Activated T-cell treated with anti-CD3 and anti-CD28 coated beads, Interleukin-2, amount 50 U/mL, for 48 hours (primary cell): ENCODE measurements at places on chromosomes 6 and 20.

DNA sequence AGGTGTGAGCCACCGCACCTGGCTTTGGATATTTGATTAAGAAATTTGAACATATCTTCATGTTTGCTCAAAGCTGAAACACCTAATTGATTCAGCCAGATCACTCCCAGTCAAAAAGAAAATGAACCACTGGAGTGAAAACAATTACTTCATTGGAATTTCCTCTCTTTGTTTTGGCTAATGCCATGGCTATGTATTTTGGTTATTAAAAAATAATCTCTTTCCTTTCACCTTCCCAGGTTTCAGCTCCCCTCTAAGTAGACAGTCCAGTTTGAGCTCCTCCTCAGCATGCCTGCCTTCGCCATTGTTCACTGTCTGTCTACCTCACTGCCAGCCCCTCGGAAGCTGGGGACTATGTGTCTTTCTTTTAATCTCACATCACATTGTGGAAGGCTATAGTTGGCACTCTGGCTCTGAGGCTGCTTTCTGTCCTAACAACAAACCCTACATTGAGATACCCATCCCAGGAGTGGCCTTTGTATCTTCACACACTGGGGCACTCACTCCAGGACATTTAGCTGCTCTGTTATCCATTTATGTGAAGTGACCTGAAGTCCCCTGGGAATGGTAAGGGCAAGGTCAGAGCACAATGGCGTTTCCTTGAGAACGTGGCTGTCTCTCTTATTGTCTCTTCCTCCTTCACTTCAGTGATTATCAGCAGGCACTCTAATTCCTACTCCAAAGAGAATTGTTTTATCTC, 764.0 kb upstream of the CITED2 start:
- no peak for DNase-seq

GRCh38 chr20:44123251-44123650, 63.7 kb downstream of the JPH2 start:
- no peak for DNase-seq

- DNase-seq = no peak
These were observed 81.7 kb upstream of the SLC22A23 start for GRCh38 chr6:3538536-3538935.

GRCh38 chr6:163429858-163430448, 15.4 kb downstream of the QKI start:
- no peak for DNase-seq

DNA sequence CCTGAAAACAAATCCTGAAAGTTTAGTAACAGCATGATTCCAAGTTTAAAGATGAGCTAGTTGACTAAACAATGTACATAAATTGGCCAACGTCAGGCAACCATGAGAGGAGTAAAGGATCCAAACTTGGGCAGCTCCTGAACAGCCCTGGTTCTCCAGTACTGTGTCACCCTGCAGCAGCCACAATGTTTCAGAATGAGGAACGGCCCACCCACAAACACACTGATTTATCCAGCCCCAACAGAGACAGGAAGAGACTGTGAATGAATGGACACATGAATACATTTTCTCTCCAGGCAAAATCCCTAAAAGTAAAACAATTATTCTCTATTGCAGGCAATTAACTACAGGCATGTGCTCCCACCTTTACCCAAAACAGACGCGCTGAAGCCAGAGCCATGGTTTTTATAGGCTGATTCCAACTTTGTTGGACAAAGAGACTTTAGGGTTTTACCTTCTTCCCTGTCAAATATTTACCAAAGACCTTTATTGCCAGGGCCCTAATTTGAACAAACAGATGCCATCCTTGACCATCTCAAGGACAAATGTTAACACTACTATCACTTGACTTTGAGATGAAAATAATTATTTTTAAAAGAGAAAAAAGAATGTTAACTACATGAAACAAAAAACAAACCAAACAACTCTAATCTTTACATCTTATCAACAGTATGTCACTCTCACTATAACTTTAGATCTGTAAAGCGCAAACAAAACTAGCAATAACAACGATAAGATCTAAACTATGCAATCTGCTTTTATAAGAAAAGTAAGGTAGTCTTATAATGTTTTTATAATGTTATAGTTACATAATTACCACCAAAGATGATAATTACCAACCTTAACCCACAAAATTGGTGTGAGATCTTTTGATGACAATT, 22.9 kb downstream of the CNKSR3 start:
- no peak for DNase-seq
